ENCODE measurements at places on chromosomes 11 and 22.

GRCh38 chr11:62791501-62792201 lies at the start of gene TMEM223:
Gene TMEM223, minus strand, starts transcription at chr11:62792006. Its CDS starts 12 bp downstream, at chr11:62791994.
- DNase-seq = peak; percentile 88

DNA sequence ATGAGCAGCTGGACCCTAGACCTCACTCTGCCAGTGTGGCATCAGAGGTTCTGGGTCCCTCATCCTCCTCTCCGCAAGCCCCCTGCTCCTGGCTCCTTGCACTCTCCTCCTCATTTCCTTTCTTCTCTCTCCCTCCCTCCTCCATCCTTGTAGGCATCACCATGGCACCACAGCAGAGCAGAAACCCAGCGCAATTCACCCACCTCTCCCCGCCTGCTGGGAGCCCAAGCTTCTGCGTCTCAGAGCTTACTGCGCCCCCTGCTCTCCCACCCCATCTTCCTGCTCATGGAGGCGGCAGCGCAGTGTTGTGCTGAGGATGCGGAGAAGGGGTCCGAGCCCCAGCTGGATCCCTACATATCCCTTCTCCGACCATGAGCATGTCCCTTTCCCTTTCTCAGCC lies 1.7 kb downstream of the CHRM1 start:
- no peak for DNase-seq

- no peak for DNase-seq
These were observed 25.9 kb upstream of the SCARF2 start for GRCh38 chr22:20463324-20464095.

- no peak for DNase-seq
These were observed 2.6 kb downstream of the NELL1 start for GRCh38 chr11:20671856-20672546.

GRCh38 chr11:120816176-120816575 lies 207.7 kb upstream of the TBCEL start:
- DNase-seq = no peak

DNA sequence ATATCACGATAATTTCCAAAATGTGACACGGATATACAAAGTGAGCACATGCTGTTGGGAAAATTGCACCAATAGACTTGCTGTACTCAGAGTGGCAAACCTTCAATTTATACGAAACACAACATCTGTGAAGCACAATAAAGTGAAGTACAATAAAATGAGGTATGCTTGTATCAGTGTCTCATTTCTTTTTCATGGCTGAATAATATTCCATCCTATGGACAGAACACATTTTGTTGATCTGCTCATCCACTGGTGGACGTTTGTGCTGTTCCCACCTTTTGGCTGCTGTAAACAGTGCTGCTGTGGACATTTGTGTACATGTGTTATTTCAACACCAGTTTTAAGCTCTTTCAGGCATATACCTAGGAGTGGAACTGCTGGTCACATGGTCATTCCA lies 78.7 kb upstream of the CCND1 start:
- no peak for DNase-seq

- no peak for DNase-seq
These were observed 10.3 kb upstream of the OMP start for GRCh38 chr11:77092382-77092781.

DNA sequence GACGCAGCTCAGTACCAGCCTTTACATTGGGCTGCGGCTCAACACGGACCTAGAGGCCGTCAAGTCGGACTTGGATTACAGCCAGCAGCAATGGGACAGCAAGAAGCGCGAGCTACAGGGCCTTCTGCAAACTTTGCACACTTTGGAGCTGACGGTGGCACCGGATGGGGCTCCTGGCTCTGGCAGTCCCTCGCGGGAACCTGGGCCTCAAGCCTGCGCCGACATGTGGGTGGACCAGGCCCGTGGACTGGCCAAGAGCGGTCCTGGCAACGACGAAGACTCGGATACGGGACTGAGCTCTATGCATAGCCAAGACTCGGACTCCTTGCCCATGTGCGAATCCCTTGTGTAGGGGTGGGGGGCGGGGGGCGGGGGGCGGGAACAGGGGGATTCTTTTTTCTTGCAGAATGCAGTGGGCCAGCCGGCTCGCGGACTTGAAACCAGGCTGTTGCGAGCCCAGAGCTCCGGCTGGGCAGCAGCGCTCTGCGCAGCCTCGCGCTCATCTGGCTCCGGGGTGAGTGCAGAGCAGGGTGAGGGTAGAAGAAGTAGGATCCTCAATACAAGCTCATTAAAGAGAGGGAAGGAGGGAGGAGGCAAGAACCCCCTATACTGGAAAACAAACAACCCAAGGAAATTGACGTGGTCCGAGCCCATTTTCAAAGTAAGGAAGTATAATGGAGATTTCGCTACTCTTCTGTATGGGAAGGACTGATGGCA lies 1.8 kb downstream of the RASSF10 start:
- no peak for DNase-seq

DNA sequence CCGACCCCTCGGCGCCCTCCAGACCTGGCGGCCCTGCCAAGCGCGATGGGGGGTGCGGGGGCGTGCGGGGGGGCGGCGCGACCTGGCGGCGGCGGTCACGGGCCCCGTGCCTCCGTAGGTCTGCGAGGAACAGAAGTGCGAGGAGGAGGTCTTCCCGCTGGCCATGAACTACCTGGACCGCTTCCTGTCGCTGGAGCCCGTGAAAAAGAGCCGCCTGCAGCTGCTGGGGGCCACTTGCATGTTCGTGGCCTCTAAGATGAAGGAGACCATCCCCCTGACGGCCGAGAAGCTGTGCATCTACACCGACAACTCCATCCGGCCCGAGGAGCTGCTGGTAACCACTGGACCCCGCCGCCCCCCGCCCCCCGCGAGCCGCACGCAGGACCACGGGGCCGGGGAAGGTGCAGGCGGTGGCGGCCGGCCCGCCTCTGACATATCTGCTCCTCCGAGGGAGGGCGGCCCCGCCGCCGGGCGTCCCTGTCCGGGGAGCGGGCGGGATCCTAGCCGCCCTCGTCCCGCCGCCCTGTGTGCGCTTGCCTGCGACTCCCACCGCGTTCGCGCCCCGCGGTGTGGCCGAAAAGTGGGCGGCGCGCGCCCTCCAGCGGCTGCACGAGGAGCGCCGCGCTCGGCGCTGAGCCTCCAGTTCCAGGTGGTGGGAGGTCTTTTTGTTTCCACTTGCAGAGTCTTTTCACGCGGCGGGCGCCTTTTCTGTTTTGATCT lies 2.1 kb downstream of the CCND1 start:
- peak; percentile 71 for DNase-seq

DNA sequence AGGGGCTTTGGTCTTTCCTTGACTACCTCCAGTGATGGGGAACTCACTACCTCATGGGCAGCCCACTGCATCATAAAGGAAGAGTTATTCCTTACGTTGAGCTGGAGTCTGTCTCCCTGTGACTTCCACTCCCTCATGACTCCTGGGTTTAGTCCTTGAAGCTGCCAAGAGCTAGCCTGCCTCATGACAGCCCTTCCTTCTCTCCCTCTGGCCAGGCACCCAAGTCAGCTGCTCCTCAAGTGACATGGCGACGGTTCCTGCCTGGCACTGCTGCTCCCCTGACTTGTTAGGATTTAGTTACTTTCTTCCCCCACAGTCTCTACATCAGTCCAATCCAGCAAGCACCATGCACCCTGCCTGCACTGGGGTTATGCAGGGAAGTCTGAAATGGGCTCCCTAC lies 196.1 kb upstream of the TBCEL start:
- DNase-seq = no peak

DNA sequence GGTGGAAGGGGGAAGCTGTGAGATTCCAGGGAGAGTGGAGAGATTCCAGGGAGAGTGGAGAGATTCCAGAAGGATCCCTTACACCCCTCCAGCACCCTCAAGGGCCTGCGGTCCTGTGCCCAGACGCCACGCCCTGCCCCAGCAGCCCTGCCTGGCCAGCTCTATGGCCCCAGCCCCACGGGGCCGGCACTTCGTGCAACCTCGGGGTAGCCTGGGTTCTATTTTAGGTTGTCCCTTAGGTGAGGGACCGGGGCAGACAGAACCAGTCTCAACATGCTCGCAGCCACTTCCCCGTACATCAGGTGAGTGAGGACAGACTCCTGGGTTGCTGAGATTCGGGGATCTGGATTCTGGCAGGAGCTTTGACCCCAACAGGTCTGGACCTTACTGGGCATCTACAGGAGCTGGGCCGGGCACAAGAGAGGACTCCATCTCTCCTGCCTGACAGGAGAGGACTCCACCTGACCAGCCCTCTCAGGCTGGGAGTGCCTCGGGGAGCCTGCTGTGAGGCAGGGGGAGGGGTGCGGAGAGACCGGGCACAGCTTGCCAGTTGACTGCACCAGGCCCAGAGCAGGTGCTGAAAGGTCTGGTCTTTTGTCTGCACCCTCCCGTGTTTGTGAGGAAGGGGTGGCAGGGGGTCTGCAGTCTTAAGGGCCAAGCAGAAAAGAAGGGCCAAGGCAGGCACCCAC lies 8.5 kb upstream of the ADORA2A start:
- no peak for DNase-seq

DNA sequence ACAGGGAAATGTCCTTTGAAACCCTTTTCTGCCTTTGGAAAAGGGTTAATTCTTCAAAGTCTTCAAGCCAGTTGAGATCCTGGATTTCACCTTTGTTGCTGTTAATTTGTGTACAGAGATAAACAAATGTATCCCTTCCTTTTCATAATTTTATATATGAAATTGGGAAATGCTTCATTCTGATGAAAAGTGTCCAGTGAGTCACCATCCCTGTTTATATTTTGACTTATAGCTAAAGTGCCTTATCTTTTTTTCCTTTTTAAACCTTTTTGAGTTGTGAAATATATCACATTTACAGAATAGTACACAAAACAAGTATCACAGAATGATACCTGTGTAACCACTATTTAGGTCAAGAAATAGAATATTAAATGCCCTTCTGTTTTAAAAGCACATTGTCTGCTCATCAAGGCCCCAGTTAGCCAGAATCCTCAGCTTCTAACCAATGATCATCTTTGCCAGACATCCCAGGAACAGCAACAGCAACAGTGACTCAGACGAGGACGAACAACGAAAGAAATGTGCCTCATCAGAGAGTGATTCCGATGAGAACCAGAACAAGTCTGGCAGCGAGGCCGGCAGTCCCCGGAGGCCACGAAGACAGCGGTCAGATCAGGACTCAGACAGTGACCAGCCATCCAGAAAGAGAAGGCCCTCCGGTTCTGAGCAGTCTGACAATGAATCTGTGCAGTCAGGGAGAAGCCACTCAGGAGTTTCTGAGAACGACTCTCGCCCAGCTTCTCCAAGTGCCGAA lies 27.3 kb downstream of the CTR9 start:
- no peak for DNase-seq

- peak; percentile 71 for DNase-seq
These were observed 17.7 kb upstream of the THRSP start for GRCh38 chr11:78045851-78046485.

DNA sequence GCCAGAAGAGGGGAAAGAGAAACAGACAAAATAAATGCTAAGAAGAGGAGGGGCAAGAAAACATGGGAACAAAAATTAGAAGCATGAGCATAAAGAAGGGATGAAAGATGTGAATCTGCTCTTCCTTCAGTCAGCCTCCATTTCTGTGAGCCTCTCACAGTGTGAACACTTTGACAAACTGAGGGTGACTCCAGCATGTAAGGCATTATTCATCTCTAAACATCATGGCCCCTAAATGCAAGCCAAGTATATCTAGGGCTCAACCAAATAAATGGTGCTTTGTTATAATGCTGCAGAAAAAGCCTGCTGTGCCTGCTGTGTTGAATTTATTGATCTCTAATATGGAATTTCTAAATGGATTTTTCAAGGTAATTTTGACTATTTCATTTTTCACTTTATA lies 281.3 kb downstream of the TTC28 start:
- no peak for DNase-seq
